ENCODE measurements at places on chromosomes 5 and 9.

GRCh38 chr9:107868186-107868585, 378.6 kb upstream of the KLF4 start:
- no peak for DNase-seq

GRCh38 chr5:62001640-62002039, 304.4 kb upstream of the KIF2A start:
- DNase-seq: no peak

GRCh38 chr5:15787681-15788080, 287.7 kb downstream of the FBXL7 start:
- DNase-seq: no peak

GRCh38 chr5:179495906-179496455, 54.4 kb upstream of the RUFY1 start:
- no peak for DNase-seq
